Activated CD8-positive, alpha-beta memory T cell treated with anti-CD3 and anti-CD28 coated beads, Interleukin-2, amount 10 ng/mL, durations not matched to agents 7 days and 5 days (primary cell): ENCODE measurements at places on chromosomes 5 and 9. TPM values are rescaled to one million over a fixed set of nuclear protein-coding genes. Genes with fewer than 3 reads are reported as not detected.
A peak's percentile ranks its signal among the peaks of the same experiment; 100 is the strongest.

DNA sequence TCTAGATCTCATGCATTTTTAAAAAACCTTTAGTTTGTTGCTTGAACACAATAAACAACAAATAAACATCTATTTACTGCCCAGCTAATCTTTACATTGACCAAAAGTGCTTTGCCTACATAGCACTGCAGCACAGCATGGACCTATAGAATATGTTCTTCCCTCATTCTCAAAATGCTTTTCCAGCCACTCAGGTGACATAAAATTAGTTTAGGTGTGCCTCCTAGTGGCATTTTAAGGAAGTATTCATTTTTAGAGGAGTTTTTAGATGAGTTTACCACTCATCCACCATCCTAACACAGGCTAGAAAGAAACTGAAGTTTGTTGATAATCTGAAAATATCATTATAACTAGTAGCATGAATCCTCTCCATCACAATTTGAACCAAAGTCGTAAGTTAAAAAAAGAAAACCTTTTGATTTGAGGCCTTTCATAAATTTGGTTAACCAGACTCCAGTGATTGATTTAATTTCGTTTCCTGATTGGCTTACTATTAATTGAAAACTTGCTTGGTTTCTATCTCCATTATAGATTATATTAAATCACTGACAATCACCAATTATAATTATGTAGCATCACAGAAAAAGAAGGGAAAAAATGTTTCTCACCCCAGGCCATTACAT lies 12.6 kb downstream of the PLGRKT start:
- H3K36me3 ChIP-seq, result peaks cover 2% of the 10 kb centered on the region
- no peak overlapping the region for H3K4me3 ChIP-seq
- H3K27ac ChIP-seq, result no peak overlapping the region
- no peaks in the 10 kb centered on the region for H3K27me3 ChIP-seq
- DNase-seq, result no peak

GRCh38 chr9:88197016-88197415 lies 58.7 kb upstream of the SPATA31C2 start:
- no peak overlapping the region for H3K4me3 ChIP-seq
- DNase-seq, result no peak
- no peaks in the 10 kb centered on the region for H3K4me1 ChIP-seq
- H3K36me3 ChIP-seq, result no peaks in the 10 kb centered on the region

- H3K27me3 ChIP-seq, result peaks cover 4% of the 10 kb centered on the region
- H3K4me1 ChIP-seq, result peaks cover 5% of the 10 kb centered on the region
- peaks cover 5% of the 10 kb centered on the region for H3K36me3 ChIP-seq
Observed at GRCh38 chr5:668283-668995, 24.7 kb downstream of the TPPP start.

- no peaks in the 10 kb centered on the region for H3K36me3 ChIP-seq
- no peak overlapping the region for H3K27ac ChIP-seq
- H3K4me1 ChIP-seq, result no peaks in the 10 kb centered on the region
- no peak for DNase-seq
- no peaks in the 10 kb centered on the region for H3K27me3 ChIP-seq
Observed at GRCh38 chr9:108411632-108412031, 444.2 kb downstream of the ACTL7B start.

- DNase-seq, result no peak
- H3K36me3 ChIP-seq, result peaks cover 2% of the 10 kb centered on the region
- H3K27ac ChIP-seq, result no peak overlapping the region
- H3K27me3 ChIP-seq, result peaks cover 22% of the 10 kb centered on the region
Observed at GRCh38 chr5:65108786-65109743, 340.3 kb downstream of the CWC27 start.

DNA sequence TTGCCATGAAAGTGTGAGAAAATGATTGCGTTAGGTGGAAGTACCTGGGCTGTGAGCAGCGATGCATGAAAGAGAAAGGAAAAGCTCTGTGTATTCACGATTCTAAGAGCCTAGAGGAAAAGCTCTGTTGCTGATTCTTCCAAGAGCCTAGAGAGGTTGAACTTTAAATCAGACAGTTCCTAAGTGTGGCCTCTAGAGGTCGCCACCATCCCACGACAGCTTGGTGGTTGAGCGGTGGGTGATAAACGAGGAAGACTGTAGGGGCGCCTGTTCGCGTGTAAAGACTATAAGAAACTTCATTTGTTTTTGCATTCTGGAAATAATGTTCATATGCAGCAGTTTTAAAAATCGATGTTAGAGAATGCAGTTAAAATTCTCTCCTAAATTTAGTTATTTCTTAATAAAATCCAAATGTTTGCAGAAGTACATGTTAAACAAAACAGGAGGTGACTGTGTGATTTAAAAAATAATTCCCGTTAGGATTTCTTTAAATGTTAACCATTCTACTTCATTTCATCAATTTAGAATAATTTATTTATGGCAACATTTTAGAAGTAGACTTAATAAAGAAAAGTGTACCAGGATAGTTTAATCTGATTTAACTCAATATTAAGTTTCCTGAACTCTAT lies 107.7 kb downstream of the TENT4A start:
- H3K27me3 ChIP-seq, result peaks cover 34% of the 10 kb centered on the region
- H3K4me1 ChIP-seq, result peaks cover 2% of the 10 kb centered on the region
- H3K27ac ChIP-seq, result no peak overlapping the region
- DNase-seq, result peak; percentile 72

- no peaks in the 10 kb centered on the region for H3K4me1 ChIP-seq
- no peaks in the 10 kb centered on the region for H3K36me3 ChIP-seq
- no peak for DNase-seq
Observed at GRCh38 chr9:120267929-120268328, 312.0 kb downstream of the CDK5RAP2 start.

DNA sequence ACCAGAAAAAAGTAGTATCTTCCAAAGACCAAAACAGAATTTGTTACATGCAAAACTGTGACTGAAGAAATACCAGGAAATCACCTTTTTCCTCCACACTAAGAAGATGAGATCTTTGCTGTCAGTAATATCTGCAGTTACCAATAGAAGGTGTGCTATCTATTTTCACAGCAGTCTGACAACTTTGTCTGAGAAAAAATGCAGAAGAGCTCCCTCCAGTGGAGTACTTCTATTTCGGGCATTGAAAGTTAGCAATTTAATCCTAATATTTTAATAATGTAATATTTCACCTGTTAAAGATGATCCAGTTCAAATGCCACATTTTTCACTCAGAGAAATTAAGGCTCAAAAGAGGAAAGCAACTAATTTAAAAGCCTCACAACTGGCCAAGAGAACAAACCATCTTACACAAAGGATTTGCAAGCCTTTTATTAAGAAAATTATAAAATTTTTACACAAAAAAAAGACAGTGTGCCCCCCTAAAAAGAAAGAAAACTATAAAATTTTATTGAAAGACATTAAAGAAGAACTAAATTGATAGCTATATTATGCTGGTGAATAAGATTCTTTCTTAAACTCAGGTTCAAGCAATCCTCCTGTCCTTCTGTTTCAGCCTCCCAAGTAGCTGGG lies 50.6 kb downstream of the DEPDC1B start:
- H3K36me3 ChIP-seq, result peaks cover 5% of the 10 kb centered on the region
- H3K27me3 ChIP-seq, result no peaks in the 10 kb centered on the region
- no peaks in the 10 kb centered on the region for H3K4me1 ChIP-seq
- DNase-seq, result no peak
- no peak overlapping the region for H3K27ac ChIP-seq

- no peaks in the 10 kb centered on the region for H3K4me1 ChIP-seq
- no peaks in the 10 kb centered on the region for H3K36me3 ChIP-seq
- DNase-seq, result no peak
- no peak overlapping the region for H3K27ac ChIP-seq
Observed at GRCh38 chr5:16886366-16886736, 49.7 kb downstream of the MYO10 start.

DNA sequence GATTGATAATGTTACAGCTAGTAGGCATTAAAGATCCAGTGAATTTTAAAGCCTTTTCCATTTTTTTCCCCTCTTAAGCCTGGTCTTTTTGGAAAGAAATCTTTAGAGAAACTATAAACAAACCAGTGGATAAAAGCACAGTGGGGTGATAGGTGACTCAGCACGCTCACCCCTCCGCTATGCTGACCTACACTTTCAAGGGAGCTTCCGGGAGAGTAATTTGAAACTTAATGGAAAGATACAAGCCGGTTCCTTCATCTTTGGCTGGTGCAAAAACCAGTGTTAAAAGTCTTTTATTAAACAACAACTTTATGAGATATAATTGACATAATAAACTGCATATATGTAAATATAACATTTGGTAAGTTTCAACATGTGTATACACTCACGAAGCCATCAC lies 27.0 kb upstream of the ALDOB start:
- H3K27ac ChIP-seq, result no peak overlapping the region
- H3K27me3 ChIP-seq, result peaks cover 29% of the 10 kb centered on the region
- no peak overlapping the region for H3K4me3 ChIP-seq
- H3K4me1 ChIP-seq, result no peaks in the 10 kb centered on the region

DNA sequence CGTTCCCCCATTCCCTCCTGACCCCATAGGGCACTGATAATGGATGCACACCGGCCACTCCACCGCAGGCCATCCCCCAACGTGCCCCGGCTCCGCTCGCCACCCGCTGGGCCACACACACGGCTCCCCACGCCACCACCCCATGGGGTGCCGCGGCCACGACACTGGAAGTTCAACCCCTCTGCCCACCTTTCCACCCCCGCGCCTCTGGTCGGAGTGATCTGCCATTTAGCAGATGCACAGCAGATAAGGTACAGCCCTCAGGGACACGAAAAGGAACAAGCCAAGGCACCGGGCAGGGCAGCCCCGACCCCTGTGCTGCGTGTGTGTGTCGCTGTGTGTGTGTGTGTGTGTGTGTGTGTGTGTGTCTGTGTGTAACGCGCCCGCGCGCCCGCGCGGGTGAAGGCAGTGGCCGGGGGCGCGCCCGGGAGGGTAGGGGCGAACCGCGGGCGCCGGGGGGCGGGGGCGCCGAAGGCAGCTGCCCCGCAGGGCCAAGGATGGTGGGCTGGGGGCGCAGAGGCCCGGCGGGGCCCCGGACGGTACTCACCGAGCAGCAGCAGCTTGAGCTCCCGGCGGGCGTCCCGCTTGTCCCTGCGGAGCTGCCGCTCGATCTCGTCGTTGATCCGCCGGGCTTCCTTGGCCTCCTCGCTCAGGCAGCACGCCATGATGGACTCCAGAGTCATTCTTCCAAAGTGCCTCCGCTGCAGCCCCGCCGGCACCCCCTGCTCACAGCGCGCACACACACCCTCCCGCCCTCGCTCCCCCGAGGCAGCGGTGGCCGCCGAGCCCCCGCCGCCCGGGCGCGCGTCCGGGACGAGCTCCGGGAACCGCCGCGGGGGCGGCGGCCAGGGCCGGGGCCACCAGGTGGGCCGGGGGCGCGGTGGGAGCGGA lies 813 bp downstream of the GNAQ start:
- H3K4me3 ChIP-seq, result peak overlapping the region; percentile 84
- peaks cover 28% of the 10 kb centered on the region for H3K27me3 ChIP-seq
- H3K27ac ChIP-seq, result peak overlapping the region; percentile 85
- DNase-seq, result peak; percentile 61

PCDHGA6 gene
- 0.16 TPM for total RNA-seq

OCLN gene
- 1.9 TPM for total RNA-seq

CFAP157 gene
- total RNA-seq, result not detected

FABP6 gene
- not detected for total RNA-seq

TERT gene
- 0.82 TPM for total RNA-seq

GFI1B gene
- not detected for total RNA-seq

PCDHB10 gene
- not detected for total RNA-seq

CCDC183 gene
- total RNA-seq, result 0.91 TPM

IL33 gene
- total RNA-seq, result not detected

BARHL1 gene
- not detected for total RNA-seq

N4BP3 gene
- total RNA-seq, result 0.99 TPM

LRRC26 gene
- 0.30 TPM for total RNA-seq

SSNA1 gene
- 80.2 TPM for total RNA-seq
